Fibroblast of lung (primary cell): ENCODE measurements at places on chromosomes 3 and 15. TPM values are rescaled to one million over a fixed set of nuclear protein-coding genes. Genes with fewer than 3 reads are reported as not detected.

Gene WDR72
- total RNA-seq = not detected in 2 replicates

- H3K4me1 ChIP-seq = peaks cover 6% of the 10 kb centered on the region
- no peak overlapping the region for H3K27ac ChIP-seq
- DNase-seq = peak; percentile 17
- H3K36me3 ChIP-seq = peaks cover 6% of the 10 kb centered on the region
Observed at GRCh38 chr3:42216931-42217333, 49.1 kb downstream of the CCK start.

DNA sequence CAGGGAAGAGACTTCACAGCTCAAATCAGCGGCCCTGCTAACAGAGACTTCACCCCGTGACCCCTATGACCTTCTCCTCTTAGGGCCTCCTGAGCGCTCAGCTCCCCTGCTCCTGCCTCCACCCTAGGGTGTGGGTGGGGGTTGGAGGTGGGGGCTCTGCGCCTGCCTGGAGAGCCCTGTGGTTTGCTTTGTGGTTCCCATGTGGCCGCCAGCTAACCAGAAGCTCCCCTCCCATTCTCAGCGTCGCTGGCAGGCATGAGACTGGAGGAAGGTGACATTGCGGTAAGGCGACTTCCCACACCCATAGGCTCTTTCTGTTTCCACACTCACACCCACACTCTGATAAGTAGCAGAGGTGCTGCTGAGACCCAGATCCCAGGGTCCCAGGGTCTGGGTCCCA is 27.6 kb downstream of the XYLB start:
- H3K36me3 ChIP-seq = peaks cover 6% of the 10 kb centered on the region
- DNase-seq = no peak
- H3K4me1 ChIP-seq = no peaks in the 10 kb centered on the region
- no peak overlapping the region for H3K27ac ChIP-seq
- no peak overlapping the region for H3K4me3 ChIP-seq
- no peaks in the 10 kb centered on the region for H3K27me3 ChIP-seq

- H3K27ac ChIP-seq = no peak overlapping the region
- peaks cover 6% of the 10 kb centered on the region for H3K27me3 ChIP-seq
- no peaks in the 10 kb centered on the region for H3K36me3 ChIP-seq
- no peaks in the 10 kb centered on the region for H3K4me1 ChIP-seq
- no peak for DNase-seq
Observed at GRCh38 chr15:67809441-67809840, 15.9 kb upstream of the SKOR1 start.

- no peak for DNase-seq
- no peaks in the 10 kb centered on the region for H3K27me3 ChIP-seq
- no peak overlapping the region for H3K4me3 ChIP-seq
- peaks cover 3% of the 10 kb centered on the region for H3K4me1 ChIP-seq
- no peak overlapping the region for H3K27ac ChIP-seq
Observed at GRCh38 chr15:85000937-85001336, 19.3 kb downstream of the PDE8A start.

Gene P3H2
- total RNA-seq = 4.6 and 20.5 TPM in 2 replicates

DNA sequence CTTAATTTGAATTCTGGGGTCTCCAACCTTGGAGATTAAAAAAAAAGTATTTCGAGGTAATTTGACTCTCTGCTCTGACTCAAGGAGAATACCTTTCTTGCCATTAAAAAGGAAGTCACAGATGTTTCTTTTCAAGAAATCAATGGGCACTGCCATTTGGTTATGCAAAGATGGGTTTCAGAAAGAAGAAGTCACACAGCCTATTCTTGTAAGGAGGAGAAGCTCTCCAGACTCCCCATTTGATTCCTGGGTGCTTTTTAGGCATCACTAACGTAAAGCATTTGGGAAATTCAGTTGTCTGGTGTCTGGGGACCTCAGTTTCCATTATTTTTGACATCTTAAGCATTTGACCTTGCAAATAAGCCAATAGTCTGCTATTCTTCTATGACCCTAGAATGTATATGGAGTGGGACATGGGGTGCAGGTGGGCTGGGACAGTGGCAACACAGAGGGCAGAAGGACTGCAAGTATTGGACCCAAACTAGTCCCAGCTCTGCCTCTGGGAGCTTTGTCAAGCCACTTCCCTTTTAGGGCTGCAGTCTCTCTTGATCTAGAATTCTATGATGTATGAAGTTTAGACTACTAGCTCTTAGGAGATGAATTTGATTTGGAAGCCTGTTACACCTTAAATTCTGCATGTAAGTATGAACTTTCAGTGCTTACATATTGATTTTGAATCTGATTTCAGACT is 27.8 kb downstream of the IL5RA start:
- no peak overlapping the region for H3K4me3 ChIP-seq
- DNase-seq = no peak
- no peak overlapping the region for H3K27ac ChIP-seq
- no peaks in the 10 kb centered on the region for H3K4me1 ChIP-seq

- H3K36me3 ChIP-seq = peaks cover 42% of the 10 kb centered on the region
- H3K27me3 ChIP-seq = no peaks in the 10 kb centered on the region
- H3K4me3 ChIP-seq = no peak overlapping the region
Observed at GRCh38 chr15:88627463-88627862, 6.3 kb downstream of the AEN start.

GRCh38 chr3:16392717-16393116 is 120.8 kb downstream of the RFTN1 start:
- no peak overlapping the region for H3K27ac ChIP-seq
- H3K27me3 ChIP-seq = no peaks in the 10 kb centered on the region
- H3K4me1 ChIP-seq = peaks cover 12% of the 10 kb centered on the region
- no peaks in the 10 kb centered on the region for H3K36me3 ChIP-seq

Gene LSMEM2
- not detected in 2 replicates for total RNA-seq

Gene KNG1
- not detected in 2 replicates for total RNA-seq

DNA sequence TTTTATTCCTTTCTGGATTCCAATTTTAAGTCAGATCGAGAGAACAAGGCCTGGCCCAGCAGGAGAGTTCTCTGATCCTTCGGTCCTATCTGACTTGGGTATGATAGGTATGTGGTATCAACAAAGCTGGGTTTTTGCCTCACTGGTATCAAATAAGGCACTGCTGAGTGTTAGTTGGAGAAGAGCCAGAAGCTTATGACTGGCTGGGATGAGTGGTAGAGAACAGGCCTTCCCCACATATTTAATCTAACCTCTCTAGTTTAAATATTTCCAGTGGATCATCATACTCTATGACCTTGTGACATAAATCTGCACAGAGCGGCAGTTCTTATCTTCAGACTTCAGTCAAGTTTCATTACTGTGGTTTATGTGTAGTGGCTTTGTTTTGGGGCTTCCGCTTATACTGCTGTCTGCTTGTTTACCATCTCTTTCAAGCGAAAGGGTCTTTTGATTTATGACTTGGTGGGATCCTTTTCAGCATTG is 164.5 kb downstream of the PTPRG start:
- H3K4me1 ChIP-seq = peaks cover 3% of the 10 kb centered on the region
- H3K4me3 ChIP-seq = no peak overlapping the region
- H3K27me3 ChIP-seq = no peaks in the 10 kb centered on the region
- DNase-seq = peak; percentile 85
- no peak overlapping the region for H3K27ac ChIP-seq

Gene GOLGA8J
- total RNA-seq = under 0.01 TPM in 1 of 2 replicates, not detected in the other

- H3K4me3 ChIP-seq = no peak overlapping the region
- no peak for DNase-seq
- H3K27me3 ChIP-seq = no peaks in the 10 kb centered on the region
- H3K27ac ChIP-seq = no peak overlapping the region
Observed at GRCh38 chr15:101406526-101407195, 82.8 kb downstream of the PCSK6 start.

GRCh38 chr3:143090976-143091837 is 28.4 kb upstream of the CHST2 start:
- H3K36me3 ChIP-seq = no peaks in the 10 kb centered on the region
- no peaks in the 10 kb centered on the region for H3K4me1 ChIP-seq
- H3K27ac ChIP-seq = no peak overlapping the region
- no peak for DNase-seq
- H3K4me3 ChIP-seq = no peak overlapping the region
- peaks cover 2% of the 10 kb centered on the region for H3K27me3 ChIP-seq

DNA sequence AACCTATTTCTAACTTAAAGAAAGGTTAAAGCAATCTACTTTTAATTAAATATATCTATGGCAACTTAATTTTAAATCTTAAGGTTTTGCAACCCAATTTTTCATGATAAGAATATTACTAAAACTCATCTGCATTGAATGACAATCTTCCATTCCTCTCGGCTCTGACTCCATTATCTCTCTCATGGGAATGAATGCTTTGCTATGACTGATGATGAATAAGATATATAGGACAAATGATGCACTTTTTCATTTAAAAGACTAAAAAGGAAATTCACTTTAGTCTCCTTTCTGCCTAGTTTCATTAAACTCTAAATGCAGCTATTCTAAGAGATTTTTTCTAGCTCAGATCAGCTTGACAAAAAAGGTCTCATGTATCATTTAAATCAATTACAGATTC is 68.7 kb downstream of the GBE1 start:
- no peak for DNase-seq
- H3K27ac ChIP-seq = no peak overlapping the region
- H3K36me3 ChIP-seq = no peaks in the 10 kb centered on the region
- H3K4me3 ChIP-seq = no peak overlapping the region
- no peaks in the 10 kb centered on the region for H3K4me1 ChIP-seq
